ENCODE measurements at places on chromosomes 6 and 20.

DNA sequence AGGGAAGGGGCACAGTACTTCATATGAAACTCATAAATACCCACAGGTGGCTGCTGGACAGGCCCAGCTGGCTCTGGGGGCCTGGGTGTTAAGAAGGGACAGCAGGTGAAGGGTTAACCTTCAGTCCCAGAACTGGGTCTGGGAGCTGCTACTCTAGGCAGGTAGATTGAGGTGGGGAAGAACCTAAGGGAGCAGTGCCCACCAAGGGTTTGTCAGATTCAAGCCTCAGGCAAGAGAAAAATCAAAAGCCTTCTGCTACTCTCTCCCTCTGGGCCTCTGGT lies 5.6 kb downstream of the RPL10A start:
- no peak for DNase-seq

DNA sequence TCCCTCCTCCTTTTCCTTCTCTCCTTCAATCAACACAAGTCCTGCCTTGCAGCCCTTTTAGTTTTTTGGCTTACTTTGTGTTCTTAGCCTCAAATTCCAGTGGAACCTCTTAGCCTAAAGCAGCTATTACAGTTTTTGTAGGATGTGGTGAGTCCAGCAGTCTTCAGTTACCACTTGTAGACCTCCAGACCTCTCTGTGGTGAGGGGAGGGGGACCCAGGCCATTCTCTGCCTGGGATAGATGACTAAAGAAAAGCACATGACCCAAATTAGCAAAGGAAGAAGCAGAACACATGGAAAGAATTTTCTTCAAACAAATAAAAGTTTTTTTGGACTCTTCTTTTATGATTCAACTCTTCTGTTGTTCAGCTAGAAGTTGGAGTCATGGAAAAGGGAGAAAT lies 246.5 kb downstream of the HAO1 start:
- DNase-seq = no peak

- no peak for DNase-seq
Observed at GRCh38 chr20:58222446-58222845, 6.0 kb downstream of the ANKRD60 start.

GRCh38 chr6:7107578-7108195 lies at the start of gene RREB1:
Gene RREB1 (plus strand): TSS chr6:7107961. CDS start chr6:7181912, 73,951 bp downstream.
- no peak for DNase-seq

GRCh38 chr6:68008445-68008844 lies 626.6 kb upstream of the ADGRB3 start:
- DNase-seq = no peak

DNA sequence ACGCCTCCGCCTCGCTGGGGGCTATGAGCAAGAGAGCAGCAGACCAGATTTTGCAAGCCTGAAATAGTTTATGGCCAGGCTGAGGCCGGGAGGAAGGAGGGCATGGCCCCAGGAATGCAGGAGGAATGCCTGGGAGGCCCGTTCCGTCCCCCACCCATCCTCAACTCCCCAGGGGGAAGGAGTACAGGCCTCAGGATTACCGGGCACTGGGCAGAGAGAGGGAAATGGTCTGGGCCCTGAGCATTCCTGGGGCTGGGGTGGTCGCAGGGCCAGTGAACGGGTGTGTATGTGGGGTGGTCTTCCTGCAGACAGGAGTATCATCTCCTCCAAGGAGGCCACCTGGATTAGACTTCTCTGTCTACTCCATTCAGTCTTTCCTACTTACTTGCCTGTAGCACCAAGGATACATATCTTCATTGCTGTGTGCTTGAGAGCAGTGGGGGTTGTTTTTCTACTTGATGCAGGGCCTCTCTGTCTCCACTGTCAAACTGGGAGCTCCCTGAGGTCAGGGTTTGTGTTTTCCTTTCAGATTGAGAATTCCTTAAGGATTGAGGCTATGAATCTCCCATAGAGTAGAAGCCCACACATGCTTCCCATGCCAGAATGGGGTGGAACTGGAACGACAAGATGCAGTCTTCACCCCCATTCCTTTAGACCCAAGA lies 81.3 kb downstream of the VEGFA start:
- DNase-seq = no peak

DNA sequence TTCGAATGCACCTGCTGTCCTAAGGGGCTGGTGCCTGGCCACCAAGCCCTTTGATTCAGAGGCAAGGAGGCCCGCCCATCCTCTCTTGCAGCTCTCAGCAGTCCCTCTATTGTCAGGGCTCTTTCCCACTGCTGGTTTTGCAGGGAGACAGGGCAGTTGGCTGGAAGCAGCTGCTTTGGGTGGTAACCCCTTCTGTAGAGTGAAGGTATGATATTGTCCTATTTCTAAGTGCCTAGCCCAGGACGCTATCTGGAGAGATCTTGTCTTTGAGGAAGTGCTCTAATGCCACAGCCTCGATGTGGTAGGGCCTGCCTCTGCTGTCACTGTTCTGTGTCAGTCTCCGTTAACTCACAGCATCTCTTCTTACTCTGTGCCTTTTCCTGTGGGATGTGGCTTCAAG lies 5.6 kb downstream of the PLCG1 start:
- no peak for DNase-seq

DNA sequence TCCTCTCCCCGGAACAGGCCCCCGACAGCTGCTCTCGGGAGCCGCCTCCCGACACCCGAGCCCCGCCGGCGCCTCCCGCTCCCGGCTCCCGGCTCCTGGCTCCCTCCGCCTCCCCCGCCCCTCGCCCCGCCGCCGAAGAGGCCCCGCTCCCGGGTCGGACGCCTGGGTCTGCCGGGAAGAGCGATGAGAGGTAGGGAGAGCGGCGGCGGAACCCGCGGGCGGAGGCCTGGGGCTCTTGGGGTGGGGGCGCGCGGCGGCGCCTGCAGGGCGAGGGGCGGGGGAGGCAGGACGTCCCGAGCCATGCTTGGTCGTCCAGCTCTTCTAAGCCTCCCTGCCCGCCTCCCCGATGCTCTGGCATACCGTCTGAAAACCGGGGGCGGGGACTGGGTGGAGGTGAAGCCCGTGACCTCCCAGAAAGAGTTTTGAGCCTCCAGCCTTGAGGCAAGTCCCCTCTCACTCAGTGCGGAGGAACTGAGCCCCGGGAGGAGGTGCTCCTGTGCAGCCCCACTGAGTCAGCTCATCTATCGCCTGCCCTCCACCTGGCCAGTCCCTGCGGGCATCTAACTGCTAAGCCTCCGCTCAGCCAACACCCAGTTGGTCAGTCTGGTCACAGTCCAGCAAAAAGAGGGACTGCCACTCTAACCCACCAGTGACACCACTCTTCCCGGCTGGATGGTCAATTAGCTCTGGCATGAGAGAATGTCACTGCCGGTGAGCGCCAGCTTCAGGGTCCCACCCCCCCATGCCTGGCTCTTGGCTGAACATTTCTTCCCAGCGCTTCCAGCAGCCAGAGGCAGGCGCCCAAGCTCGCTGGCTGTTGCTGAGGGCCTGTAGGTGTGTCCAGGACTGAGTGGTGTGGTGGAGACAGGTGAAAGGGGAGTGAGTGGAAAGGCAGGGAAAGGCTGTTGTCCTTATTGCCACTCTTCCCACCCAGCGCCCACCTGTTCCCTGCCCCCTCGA lies 482 bp downstream of the DDR1 start:
- no peak for DNase-seq

DNA sequence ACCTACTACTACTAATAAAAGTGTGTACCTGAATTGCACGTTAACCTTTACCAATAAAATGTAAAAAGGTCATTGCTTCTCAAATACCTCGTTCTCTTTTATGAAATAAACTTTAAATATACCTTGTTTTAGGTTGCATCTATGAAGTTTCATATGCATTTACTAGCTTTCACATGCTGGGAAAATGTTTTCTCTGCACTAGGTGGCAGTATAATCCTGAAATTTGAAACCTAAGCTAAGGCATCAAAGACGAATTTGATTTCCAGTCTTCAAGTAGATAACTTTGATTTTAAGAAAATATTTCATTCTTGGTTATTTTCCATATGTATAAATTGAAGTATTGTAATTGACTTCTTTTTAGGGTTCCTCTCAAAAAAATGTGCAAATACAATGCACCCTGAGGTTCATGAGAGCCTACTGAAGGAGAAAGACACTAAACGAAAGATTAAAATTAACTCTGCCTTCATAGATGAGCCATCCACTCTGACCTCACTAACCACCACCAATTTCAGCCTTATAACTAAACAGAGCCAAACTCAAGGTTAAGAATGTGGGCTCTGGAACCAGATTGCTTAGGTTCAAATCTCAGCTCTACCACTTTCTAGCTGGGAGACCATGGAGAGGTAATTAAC lies 7.3 kb upstream of the COL9A1 start:
- DNase-seq = no peak

DNA sequence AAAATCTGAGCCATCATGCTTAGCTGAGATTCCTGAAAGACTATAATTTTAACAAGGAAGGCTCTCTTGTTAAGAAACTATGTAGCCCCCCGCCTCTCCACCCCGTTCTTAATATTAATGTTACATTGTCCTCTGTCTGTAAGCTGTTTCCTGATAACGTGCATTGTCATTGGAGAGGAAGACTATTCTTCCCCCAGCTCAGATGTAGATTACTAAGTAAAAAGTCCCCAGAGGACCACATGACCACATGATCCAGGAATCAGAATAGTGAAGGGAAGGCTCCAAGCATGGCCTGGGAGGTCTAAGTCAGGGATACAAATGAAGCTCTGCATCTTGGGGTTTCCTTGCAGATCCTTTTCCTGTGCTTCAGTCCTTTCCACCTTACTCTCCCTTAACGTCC lies 106.4 kb downstream of the JARID2 start:
- DNase-seq = no peak

DNA sequence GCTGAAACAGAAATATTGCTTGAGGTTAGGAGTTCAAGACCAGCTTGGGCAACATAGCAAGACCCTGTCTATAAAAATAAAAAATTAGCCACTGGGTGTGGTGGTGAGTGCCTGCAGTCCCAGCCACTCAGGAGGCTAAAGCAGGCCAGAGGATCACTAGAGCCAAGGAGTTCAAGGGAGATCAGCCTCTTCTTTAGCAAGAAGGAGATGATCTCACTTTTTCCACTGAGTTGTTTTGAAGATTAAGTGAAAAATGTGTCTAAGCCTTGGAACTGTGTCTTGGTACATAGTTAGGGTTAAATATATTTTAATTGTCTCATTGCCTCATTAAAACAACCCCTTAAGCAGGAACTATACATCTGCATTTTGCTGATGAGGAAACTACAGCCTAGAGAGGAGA lies 279.0 kb upstream of the ZFP64 start:
- no peak for DNase-seq

DNA sequence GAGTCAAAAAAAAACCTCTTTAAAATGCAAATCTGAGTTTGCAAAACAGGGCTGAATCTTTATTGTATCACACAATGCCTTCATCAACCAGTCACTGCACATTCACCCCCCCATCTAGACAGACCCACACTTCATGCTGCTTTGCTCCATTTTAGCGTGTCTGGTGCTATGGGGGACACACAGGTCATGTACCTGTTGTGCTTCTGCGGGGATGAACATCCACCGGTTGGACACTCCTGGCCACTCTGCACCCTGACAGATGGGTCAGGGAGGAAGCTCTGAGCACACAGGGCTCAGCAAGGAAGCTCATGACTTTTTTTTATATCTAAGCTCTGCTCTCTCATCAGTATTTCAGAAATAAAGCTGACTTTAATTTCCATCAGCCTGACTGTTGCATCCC lies 136.3 kb downstream of the PRND start:
- DNase-seq = no peak

DNA sequence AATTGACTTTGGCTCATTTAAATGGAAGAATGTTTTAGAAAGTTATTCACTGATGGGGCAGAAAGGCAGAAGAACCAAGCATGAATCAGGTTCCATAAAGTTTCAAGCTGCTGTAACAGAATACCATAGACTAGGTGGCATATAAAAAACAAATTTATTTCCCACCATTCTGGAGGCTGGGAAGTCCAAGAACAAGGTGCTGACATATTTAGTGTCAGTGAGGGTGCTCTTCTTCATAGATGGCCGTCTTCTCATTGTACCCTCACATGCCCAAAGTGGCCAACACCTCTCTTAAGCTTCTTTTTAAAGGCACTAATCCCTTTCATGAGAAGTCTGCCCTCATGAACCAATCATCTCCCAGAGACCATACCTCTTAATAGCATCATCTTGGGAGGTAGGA lies 560.2 kb upstream of the FLRT3 start:
- DNase-seq = no peak

DNA sequence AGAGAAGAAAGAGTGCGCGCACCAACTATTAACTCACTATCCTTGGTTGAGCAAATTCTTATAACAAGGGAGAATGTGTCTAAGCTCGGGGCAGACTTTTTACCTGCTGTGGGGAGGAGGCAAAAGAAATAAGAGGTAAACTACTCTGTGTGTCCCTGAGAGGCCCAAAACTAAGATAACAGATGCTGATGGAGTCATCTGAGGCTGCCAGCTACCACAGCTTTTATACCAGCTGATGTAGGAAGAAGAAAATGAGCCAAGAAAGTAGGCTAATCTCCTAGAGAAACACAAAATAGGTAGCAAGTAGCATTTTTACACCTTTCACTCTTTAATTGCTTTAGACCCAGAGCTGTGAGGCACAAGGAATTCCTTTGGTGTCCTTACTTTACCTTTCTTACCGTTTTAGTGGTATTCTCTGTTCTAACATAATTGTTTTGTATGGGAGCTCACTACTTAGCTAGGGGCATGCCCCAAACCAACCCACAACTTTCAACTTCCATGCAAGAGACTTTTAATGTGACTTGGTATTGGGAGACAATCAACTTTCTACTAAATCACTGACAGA lies 27.8 kb upstream of the PIM1 start:
- no peak for DNase-seq

DNA sequence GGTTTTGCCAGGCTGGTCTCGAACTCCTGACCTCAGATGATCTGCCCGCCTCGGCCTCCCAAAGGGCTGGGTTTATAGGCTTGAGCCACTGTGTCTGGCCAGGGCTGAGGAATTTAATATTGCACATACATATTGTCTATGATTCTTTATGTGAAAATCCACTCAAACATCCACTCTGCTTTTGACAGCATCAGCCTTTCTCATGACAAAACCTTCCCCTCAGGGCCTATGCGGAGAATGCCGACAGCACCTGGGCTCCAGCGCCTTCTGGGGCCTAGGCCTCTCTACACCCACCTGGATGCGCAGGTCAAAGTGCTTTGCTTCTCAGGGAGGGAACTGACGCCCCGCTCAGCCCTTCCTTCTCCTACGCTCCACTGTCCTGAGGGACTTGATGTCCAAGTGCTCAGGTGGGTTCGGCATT lies 5.4 kb downstream of the RAMACL start:
- DNase-seq = no peak

- no peak for DNase-seq
Observed at GRCh38 chr6:108163267-108163643, 2.6 kb upstream of the NR2E1 start.

DNA sequence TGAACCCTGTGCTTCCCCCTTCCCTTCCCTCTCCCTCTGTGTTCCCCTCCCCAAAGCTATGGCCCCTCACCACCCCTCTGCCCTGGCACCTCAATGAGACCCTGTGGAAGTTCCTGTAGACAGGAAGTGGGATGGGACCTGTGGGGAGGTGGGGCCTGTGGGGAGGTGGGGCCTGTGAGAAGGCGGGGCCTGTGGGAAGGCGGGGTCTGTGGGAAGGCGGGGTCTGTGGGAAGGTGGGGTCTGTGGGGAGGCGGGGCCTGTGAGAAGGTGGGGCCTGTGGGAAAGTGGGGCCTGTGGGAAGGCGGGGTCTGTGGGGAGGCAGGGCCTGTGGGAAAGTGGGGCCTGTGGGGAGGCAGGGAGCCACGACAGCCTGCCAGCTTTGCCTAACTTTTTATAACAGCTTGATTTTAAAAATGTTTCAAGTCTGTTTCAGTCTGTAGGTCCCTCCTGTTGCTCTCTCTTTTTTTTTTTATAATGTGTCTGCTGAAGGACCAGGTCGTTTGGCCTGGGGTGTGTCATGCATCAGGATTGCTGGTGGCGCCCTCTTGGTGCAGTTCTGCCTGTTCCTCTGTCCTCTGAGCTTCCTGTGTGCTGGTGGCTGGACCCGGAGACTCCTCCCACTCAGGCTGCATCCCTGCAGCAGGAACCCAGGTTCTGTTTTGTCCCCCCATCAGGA lies 70.5 kb upstream of the SLCO4A1 start:
- no peak for DNase-seq

All from cortex of kidney (tissue), 1 donor.